ENCODE measurements at places on chromosomes 12 and 14.

DNA sequence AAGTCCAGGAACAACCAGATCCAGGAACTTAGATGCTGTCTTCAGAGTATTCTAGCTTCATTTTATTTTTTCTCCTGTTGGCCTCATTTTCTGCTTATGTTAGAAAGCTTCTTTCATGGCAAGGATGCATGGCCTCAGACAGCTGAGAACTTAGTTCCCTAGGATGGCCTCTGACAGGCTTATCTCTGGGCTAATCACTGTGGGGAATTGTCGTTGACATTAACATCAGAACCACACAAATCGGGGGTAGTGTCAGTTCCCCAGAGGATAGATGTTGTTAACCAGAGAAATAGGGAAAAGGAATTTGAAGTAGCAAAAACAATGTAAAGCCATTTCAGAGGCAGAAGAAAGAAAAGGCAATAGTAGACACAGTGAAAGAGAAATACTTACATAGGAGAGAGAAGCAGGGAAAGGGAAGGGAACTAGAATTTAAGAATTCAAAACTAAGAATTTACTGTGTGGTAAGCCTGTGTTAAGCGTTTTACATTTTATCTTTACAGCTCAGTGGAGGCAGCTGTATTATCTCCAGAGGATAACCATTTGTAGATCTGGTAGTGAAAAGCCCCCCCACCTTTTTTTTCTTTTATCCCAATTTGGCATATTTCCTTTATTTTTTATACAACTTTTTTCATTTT is 21.8 kb downstream of the FUT8 start:
- no peak for DNase-seq

DNA sequence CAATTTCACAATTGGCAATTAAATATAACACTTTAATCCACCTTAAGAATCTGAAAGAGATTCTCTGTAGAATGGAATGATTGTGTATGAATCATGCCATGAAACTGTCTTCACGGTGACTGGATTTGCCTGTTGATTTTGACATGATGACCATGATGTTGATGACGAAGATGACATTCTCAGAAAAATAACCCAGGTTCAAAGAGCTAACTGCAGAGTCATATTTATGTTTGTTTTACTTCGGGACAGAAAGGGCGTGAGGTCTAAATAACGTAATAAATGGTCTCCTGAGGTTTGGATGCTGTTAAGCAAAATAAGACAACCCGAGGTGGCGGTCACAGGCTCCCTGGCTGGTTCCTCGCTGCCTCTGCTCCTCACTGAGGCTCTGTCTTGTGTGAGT is 532.0 kb downstream of the TMEM121 start:
- DNase-seq, result no peak

DNA sequence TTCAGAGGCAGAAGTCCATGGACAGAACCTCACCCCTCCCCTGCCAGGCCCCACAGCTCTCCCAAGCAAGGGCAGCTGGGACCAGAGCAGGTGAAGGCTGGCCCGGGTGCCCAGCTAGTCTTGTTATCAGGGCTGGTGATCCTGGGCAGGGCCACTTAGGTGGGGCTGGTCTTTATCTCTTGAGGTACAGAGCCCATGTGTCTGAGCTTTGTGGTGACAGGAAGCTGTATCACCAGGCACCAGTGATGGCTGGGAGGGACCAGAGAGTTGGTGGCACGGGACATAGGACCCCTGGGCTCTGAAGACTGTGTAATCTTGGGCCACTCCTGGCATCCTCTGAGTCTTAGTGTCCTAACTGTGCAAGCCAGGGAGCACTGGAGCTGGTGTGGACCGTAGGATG is 12.8 kb upstream of the HPD start:
- DNase-seq, result no peak

DNA sequence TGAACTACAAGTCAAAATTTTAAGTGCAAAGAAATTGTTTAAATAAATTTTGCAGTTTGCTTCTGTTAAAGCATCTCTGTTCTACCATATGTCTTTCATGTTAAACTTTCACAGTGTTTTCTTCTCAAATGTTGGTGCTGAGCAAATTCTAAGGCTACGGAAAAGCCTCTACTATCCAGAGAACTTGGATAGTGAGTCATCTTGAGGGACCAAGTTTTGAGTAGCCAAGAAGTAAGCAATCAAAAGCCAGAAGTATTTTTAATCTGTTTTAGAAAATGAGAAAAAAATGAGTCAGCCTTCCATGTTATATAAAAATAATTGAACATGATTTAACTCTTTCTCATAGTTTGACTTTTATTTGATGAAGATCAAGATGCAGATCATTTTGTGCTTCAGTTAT is 3.3 kb downstream of the BRMS1L start:
- DNase-seq, result peak; percentile 47

DNA sequence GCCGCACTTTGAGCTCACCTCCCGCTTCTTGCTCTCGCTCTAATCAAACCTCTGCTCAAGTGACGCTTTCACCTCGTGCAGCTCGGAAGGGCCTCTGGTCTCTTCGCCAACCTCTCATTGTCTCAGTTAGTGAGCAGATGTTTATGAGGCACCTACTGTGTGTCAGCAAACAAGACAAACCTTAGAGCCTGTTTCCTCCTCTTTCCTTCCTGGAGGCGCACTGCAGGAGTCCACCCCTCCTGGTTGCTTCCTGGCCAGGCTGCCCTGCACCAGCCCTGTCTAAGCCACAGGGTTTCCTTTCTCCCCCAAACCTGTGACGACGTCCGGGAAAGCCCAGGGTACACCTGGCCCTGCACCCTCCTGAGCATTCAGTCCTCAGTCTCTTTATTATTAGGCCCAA is 84.2 kb downstream of the PHETA1 start:
- DNase-seq, result no peak

- no peak for DNase-seq
These were observed 6.5 kb downstream of the NACA start for GRCh38 chr12:56718636-56719035.

- DNase-seq, result no peak
These were observed 23.2 kb downstream of the BCL11B start for GRCh38 chr14:99248761-99249171.

GRCh38 chr12:84186433-84186832 is 726.2 kb downstream of the SLC6A15 start:
- DNase-seq, result no peak

DNA sequence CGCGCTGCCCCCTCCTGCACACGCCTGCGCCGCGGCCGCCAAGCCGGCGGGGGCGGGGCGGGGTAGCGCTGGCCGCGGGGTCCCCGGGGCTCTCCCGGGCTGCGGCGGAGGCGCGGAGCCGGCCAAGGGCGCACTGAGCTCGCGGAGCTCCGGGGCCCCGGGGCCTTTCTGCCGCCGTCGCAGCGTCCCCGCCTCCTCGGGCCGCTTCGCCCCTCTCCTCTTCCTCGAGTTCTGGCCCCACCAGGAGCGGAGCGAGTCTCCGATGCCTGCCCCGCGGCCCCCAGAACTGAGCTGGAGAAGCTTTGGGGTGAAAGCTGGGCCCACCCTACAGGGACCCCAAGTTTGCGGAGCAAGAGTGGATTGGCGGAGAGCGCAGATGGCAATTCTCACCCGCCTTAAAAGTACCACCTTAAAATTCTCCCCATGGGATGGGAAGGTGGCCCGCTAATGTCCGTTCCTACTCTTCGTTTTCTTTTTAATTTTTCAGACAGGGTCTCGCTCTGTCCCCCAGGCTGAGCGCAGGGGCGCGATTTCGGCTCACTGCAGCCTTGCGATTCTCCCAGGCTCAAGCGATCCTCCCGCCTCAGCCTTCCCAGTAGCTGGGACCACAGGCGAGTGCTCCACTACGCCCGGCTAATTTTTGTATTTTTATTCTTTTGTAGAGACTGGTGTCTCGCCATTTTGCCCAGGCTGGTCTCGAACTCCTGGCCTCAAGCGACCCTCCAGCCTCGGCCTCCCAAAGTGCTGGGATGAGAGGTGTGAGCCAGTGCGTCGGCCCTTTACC is 129.6 kb downstream of the NDUFA12 start:
- no peak for DNase-seq

DNA sequence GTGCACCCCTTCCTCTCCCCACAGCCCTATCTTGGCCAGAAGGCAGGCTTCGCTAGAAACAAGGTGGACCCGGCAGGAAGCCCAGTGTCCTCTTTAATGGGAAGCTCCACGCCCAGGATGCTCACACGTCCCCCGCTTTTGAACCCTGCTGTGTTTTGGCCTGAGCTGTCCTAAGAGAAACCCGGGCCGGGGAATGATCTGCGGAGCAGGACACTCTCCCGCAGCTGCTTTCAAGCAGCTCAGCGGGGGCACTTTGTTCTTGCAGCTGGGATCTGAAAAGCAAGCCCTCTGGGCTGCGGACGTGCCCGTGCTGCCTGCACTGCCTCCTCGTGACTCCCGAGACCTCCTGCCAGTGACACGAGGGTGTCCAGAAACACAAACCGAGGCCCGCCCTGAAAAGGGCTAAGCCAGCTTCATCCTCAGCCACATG is 30.0 kb downstream of the SCARB1 start:
- DNase-seq, result peak; percentile 35

DNA sequence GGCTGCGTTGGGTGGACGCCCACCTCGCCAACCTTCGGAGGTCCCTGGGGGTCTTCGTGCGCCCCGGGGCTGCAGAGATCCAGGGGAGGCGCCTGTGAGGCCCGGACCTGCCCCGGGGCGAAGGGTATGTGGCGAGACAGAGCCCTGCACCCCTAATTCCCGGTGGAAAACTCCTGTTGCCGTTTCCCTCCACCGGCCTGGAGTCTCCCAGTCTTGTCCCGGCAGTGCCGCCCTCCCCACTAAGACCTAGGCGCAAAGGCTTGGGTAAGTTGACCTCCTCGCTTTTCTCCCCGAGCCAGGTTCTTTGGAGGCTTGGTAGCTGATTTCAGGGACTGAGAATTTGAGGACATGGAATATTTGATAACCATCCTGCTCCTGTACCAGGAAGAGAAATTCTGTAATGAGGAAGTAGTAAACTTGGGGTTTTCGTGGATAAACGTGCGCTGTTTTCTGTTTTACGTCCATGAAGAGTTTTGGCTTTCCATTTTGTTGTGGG is 530 bp downstream of the APAF1 start:
- DNase-seq, result peak; percentile 25

DNA sequence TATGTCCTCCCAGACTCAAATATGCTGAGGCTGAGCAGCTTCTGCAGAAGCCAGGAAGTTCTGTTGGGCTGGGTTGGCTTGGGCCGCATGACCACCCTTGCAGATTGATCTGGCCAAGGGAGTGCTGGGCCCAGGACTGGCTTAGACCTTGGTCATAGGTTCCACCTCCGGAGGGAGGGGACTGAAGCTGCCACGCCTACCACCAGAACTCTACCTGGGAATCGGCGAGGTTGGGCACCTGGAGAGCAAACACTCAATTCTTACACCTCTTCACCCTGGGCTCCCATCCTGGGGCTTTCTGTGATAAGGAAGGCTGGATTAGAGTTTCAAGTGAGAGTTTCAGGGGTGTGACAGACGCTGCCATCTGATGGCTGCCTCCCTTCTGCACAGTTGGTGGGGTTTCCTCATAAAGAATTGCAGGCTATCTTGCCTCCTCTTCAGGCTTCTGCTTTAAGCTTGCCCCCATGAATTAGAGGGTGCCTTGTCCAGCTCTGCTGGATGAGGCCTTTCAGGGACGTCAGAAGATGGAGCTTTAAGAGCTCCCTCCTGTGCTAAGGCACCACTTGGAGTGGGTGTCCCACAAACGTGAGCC is 5.8 kb downstream of the SLC24A4 start:
- no peak for DNase-seq

- no peak for DNase-seq
These were observed 2.6 kb upstream of the NOS1 start for GRCh38 chr12:117363953-117364486.

DNA sequence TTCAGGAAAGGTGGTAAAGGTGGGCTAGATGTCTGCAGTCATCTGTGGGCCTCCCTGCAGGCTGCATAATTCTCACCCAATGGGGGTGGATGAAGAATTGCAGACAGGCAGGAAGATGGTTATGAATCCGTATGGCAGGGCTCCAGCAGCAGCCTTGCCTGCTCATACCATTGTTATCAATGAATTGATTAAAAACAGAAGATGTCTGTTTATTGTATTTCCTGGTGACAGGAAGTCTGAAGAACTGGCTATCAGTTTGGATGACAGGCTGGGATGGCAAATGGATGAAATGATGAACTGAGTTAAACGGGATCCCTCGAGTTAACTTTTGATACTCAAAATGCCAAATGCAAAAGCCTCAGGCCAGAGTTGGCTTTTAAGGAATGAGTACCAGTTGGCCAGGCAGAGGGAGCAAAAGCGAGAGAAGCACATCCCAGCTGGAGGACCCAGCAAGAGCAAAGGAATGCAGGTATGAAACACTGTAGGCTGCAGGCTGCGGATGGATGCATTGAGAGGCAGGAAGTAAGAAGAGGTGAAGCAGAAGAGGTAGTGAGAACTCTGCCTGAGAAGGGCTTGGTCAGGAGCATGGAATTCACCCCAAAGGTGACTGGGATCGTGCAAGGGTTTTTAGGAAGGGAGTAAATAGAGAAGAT is 550.0 kb upstream of the TBX3 start:
- DNase-seq, result no peak

DNA sequence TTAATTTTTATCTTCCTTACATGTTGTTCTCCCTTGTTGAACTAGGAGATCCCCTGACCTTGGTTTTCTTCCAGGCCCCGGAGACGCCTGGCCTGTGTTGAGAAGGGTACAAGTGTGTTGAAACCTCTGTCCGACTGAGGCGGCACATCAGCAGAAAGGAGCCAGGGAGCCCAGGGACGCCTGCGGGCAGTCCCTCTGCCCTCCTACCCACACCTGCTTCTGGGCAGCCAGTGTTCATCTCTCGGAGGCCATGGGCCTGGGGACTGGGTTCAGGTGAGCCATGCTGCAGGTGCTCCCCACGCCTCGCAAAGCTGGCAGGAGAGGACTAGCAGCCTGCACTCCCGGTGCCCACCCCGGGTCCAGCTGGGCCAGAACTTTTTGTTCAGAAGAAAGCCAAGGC is 39.9 kb upstream of the EIF5 start:
- no peak for DNase-seq

GRCh38 chr14:32601906-32602305 is 272.8 kb downstream of the AKAP6 start:
- DNase-seq, result no peak

DNA sequence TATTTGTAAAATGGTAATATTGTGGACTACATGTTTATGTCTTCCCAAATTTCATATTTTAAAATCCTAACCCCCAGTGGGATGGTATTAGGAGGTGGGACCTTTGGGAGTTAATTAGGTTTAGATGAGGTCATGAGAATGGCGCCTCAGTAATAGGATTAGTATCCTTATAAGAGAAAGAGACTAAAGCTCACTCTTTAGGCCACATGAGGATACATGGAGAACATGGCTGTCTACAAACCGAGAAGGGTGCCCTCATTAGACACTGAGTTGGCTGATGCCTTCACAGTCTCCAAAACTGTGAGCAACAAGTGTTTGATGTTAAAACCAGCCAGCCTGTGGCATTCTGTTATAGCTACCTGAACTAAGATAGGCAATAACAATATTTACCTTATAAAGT is 58.3 kb upstream of the OTOGL start:
- DNase-seq, result no peak

- no peak for DNase-seq
These were observed 330.2 kb downstream of the ZFP36L1 start for GRCh38 chr14:68462683-68463082.

- no peak for DNase-seq
These were observed 74.2 kb downstream of the PPM1H start for GRCh38 chr12:62860501-62861411.

- peak; percentile 38 for DNase-seq
These were observed 485 bp downstream of the PELI2 start for GRCh38 chr14:56118611-56119181.

- DNase-seq, result no peak
These were observed 891 bp downstream of the RPS6KL1 start for GRCh38 chr14:74921987-74922751.
